Hematopoietic multipotent progenitor cell treated with erythropoietin and hydrocortisone succinate and interleukin-3 and kit ligand, for 17 days (in vitro differentiated cells): ENCODE measurements at places on chromosomes 5 and 9.

- DNase-seq, result no peak
These were observed 46.2 kb downstream of the PAX5 start for GRCh38 chr9:36987891-36988290.

DNA sequence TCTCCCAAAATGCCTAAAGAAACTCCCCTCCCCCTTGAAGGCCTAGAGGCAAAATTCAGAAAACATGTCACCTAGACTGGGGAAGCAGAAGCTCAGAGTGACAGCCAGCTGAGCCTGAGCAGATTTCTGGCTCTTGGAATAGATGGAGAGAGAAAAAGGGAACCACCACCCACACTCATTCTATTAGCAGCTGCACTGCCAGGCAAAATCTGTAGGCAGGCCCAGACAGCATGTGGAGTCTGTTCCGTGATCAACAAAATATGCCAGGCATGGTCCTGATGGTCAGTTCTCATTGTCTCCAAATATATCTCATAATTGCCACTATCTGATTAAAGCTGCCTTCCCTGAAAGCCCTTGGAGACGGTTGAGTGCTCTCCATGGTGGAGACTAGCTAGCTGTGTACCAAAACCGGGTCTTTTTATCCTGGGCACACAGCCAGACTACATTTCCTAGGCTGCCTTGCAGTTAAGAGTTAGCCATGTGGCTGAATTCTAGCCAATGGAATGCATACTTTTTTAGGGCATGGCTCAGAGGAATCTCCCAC lies 131.7 kb upstream of the GPR151 start:
- no peak for DNase-seq

- DNase-seq, result no peak
These were observed 233.6 kb upstream of the IRX1 start for GRCh38 chr5:3361811-3362605.

GRCh38 chr9:80791836-80792235 lies 897.5 kb downstream of the TLE1 start:
- DNase-seq, result no peak

DNA sequence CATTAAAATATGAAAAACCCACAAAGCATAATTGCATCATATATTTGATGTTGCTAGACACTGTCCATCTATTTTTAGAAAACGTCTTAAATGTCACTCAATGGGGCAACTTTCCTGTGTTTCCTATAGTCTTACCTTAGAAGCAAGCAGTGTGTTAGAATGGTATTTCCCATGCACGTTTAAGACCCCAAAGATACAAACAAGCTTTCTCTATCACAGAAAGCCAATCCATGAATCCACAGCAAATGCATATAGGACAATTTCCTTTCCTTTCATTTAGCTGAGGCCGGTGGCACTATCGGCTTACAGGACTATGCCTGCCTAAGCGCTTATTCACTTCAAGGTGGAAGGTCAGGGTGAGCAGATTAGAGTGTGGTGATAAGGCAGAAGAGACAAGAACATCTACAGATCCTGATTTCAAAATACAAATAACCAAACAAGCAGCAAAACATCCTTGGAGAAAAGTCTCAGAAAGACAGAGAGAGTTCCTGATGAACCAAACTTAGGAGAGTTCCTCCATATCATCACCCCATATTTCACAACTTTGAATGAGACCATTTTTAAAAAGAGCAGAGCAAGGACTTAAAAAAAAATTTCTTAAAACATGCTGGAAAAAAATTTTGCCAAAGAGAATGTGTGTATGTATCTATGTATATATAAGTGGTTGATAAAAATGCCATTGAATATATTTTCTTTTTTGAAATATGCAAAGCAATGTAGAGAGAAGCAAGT lies 57.2 kb downstream of the MEF2C start:
- DNase-seq, result peak; percentile 17

DNA sequence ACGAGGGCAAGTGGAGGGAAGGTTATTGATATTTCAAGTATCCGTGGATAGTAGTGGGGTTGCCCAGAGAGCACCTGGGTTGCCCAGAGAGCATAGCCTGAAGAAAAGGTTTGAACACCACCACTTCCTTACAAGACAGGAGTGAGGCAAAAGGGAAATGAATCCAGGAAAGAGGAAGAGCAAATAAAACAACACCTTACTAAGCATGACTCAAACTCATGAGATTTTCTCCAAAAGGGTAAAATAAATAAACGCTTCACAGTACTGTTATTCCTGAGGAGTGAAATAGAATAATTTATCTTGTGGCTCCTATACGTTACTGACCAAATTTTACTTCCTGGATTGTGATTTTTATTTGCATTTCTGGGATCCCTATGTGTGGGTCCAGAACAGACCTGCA lies 65.2 kb upstream of the PTPRD start:
- no peak for DNase-seq

DNA sequence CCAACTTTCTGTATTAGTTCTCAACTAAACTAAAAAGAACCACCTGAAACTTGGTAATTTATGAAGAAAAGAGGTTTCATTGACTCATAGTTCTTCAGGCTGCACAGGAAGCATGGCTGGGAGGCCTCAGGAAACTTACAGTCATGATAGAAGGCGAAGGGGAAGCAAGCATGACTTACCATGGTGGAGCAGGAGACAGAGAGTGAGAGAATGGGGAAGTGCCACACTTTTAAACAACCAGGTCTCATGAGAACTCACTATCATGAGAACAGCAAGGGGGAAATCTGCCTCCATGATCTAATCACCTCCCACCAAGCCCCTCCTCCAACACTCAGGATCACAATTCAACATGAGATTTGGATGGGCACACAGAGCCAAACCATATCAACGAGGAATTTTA lies 123.5 kb downstream of the DEPDC1B start:
- no peak for DNase-seq

GRCh38 chr5:154197801-154198491 lies 7.4 kb downstream of the GALNT10 start:
- peak; percentile 45 for DNase-seq

- no peak for DNase-seq
These were observed 150.1 kb downstream of the MEF2C start for GRCh38 chr5:88732862-88733261.

GRCh38 chr5:158051036-158051435 lies 192.1 kb upstream of the CLINT1 start:
- no peak for DNase-seq

DNA sequence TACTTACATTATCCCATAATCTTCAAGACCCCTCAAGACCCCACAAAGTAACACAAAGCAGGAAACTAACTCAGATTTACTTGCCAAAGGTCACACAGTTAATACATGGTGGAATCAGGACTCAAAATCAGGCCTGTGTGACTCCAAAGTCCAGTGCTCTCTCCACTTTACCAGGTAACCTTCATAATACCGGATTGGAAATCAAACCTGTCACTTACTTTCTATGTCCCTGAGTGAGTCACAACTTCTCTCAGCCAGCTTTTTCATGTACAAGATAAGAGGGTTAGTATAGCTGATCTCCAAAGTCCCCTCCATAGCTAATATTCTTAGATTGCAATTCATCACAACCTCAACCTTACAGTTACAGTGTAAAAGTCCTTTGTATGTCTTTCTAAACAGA lies 17.1 kb downstream of the STRBP start:
- no peak for DNase-seq

DNA sequence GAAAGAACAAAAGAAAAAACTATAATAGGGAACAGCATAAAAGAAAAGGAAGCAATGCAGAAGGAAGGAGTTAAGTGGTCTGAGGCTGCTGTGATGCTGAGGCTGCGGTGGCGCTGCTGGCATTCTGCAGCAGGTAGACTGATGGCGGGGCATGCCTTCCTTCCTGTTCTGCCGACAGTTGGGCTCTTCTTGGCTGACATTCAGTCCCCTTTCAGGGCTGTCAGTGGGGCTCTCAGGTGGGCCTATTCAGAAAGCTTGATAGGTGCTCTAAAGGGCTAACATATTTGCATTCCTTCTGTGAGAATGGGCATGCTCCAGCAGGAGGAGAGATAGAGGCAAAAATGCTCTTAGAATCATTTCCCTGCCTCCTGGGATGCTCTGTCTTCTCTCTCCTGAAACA lies 5.1 kb upstream of the CLINT1 start:
- DNase-seq, result no peak

- DNase-seq, result no peak
These were observed 122.1 kb upstream of the FBXL17 start for GRCh38 chr5:108503986-108504385.

GRCh38 chr9:10232352-10232930 lies 380.4 kb downstream of the PTPRD start:
- no peak for DNase-seq

- DNase-seq, result no peak
These were observed 297.8 kb downstream of the GADD45G start for GRCh38 chr9:89902450-89903140.

GRCh38 chr9:105047742-105048041 lies 119.7 kb upstream of the ABCA1 start:
- no peak for DNase-seq

- DNase-seq, result no peak
These were observed 13.8 kb upstream of the STC2 start for GRCh38 chr5:173341961-173342430.

GRCh38 chr5:141951332-141951781 lies 6.6 kb downstream of the PCDH12 start:
- DNase-seq, result no peak

DNA sequence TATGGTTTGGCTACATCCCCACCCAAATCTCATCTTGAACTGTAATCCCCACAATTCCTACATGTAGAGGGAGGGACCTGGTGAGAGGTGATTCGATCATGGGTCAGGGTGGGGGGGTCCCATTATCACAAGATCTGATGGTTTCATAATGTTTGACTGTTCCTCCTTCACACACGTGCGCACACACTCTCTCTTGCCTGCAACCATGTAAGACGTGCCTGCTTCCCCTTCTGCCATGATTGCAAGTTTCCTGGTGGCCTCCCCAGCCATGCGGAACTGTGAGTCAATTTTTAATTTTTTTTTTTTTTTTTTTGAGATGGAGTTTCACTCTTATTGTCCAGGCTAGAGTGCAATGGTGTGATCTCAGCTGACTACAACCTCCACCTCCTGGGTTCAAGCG lies 27.0 kb downstream of the FAM169A start:
- no peak for DNase-seq

GRCh38 chr9:116497095-116497890 lies 189.8 kb upstream of the TRIM32 start:
- DNase-seq, result no peak

- DNase-seq, result no peak
These were observed 765.4 kb upstream of the DMAC1 start for GRCh38 chr9:8564960-8565359.

DNA sequence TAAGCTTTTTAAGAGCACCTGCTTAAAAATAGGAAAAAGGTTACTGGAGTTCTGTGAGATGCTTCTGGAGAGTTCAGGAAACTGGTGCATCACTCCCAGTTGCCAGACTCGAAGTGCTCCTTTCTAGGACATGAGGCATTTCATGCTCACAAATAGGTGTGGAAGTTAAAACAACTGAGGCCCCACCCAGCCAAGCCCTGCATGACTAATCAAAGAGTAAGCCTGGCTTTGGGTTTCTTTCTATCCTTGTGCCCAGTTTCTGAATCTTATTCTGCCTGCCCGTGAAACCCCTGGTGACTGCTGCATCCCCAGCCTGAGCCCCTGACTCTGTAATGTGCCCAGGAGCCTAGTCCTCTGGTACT lies 7.7 kb downstream of the SPINK9 start:
- peak; percentile 31 for DNase-seq

DNA sequence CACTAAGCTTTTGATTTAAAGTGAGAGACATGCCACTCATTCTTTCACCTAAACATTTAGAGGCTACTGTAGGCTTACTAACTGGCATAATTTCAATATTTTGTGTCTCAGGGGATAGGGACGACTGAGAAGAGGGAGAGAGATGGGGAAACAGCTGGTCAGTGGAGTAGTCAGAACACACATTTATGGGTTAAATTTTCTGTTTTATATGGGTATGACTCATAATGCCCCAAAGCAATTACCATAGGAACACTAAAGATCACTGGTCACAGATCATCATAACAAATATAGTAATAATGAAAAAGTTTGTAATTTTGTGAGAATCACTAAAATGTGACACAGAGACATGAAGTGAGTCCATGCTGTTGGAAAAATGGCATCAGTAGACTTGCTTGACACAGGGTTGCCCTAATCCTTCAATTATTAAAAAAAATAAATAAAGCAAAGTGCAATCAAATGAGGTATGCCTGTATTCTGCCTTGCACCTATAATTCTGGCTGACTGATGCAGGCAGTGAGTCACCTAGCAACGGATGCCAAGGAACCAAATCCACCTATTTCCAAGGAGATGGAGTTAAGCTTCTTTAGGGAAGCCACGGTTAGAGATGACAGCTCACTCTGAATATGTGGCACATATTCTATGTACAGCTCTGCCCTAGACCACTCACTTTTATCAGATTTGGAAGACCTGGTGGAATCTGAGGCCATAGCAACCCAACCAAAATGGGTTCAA lies 166.1 kb downstream of the MARCHF11 start:
- DNase-seq, result no peak

DNA sequence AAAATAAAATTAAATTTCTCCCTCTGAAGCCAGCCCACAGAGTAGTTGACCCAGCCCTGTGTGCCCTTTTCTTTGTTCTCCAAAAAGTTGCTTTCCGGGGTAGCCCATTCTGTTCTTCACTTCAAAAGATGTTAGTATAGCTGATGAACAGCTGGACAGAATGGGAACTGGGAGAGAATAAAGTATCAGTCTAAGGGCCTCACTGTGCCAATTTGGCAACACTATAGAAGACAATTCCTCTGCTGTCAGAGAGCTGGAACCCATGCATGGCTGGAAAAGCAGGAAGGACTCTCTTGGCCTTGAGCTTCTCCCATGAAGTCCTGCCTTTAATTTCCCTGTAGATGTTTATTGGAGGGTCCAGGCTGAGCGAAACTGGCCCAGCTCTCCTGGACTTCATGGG lies 11.0 kb upstream of the TNFSF8 start:
- no peak for DNase-seq

DNA sequence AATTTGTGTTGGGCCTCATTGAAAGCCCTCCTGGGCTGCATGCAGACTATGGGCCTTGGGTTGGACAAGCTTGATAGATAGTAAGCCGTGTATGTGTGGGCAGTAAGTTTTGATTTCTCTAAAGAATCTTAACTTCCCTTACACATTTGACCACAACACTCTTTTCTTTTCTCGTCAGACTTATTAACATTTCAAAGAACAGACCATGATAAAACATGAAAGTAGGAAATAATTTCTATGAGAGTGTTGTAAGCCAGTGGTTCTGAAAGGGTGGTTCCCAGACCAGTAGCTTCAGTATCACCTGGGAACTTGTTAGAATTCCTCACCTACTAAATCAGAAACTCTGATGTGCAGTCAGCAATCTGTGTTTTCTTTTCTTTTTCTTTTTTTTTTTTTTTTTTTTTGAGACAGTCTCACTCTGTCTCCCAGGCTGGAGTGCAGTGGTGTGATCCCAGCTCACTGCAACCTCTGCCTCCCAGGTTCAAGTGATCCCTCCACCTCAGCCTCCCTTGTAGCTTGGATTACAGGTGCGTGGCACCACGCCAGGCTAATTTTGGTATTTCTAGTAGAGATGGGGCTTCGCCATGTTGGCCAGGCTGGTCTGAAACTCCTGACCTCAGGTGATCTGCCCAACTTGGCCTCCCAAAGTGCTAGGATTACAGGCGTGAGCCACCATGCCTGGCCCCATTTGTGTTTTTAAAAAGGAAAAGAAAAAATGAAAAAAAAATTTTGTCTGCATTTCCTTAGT lies 20.0 kb upstream of the GCNT1 start:
- no peak for DNase-seq
